ENCODE measurements at places on chromosomes 12 and 14. TPM values are rescaled to one million over a fixed set of nuclear protein-coding genes. Genes with fewer than 3 reads are reported as not detected.

The C2CD5 gene
- 16.4 TPM for total RNA-seq

The EPYC gene
- total RNA-seq = not detected

The CCDC38 gene
- total RNA-seq = not detected

The PYGL gene
- 101 TPM for total RNA-seq

The APOF gene
- total RNA-seq = not detected

The ARID2 gene
- 8.1 TPM for total RNA-seq

The EML1 gene
- 4.8 TPM for total RNA-seq

The KCNA5 gene
- total RNA-seq = not detected

The AKAP5 gene
- total RNA-seq = 1.2 TPM

The DCN gene
- 329 TPM for total RNA-seq

The PKP2 gene
- total RNA-seq = 6.9 TPM

The KRT85 gene
- total RNA-seq = not detected

The ZNF384 gene
- 16.7 TPM for total RNA-seq

The NOXRED1 gene
- not detected for total RNA-seq

The PLD4 gene
- total RNA-seq = not detected

The METTL1 gene
- 19.0 TPM for total RNA-seq

The NAV3 gene
- 29.4 TPM for total RNA-seq
